Iris pigment epithelial cell (primary cell): ENCODE measurements at places on chromosomes 1 and 21.

GRCh38 chr1:156643778-156644092 lies 1.8 kb downstream of the BCAN start:
- no peak for DNase-seq

DNA sequence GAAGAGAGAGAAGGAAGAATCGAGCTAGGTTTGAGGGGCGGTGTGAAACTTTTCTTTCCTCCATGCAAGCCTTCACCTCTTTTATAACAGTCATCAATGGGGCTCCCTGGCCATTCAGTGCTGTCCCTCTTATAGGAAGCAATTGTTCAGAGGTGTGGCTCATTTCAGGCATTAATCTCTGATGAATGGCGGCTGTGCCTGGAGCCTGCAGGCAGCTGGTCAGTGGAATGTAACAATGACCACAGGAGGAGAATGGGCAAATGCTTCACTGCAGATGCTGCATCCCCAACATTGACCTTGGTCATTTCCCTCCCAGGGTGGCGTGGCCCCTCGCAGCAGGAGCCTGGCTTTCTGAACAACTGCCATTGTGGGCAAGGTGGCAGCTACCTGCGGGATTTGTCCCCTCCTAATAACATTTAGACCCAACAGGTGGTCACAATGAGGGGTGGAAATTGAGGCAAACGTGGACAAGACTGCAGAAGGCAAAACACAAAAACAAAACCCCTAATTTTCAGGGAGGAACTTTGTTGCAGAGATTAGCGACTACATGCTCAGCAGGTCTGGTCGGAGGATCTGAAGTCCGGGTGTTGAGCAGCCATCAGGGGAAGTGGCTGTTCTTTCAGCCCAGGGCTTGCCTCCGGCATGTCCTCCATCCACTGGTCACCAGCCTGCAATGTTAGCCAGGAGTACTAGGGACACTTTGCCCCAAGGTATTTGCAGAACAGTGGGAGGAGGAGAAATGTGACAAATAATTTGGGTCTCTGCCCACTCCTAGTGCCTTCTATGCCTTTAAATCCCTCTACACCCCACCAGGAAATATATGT lies 97.3 kb upstream of the PAXBP1 start:
- DNase-seq, result no peak

GRCh38 chr1:185735701-185736064 lies 1.5 kb downstream of the HMCN1 start:
- no peak for DNase-seq

DNA sequence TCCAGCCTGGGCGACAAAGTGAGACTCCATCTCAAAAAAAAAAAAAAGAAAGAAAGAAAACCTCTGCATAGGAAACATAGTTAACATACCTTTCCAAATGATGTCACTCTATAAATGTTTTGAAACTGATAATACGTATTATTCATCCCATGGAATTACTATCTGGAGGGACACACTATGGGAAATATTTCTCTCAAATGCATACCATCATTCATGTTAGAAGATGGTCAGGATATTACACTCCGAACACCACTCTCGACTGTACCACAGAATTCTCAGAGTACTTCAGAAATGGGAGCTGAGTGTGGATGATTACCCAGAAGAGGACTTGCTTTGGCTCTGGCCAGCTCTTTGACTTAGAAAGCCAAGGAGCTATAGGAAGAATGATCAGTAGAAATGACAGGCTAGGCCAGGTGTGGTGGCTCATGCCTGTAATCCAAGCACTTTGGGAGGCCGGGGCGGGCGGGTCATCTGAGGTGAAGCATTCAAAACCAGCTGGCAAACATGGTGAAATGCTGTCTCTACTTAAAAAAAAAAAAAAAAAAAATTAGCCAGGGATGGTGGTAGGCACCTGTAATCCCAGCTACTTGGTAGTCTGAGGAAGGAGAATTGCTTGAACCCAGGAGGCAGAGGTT lies 5.2 kb upstream of the LIN28A start:
- peak; percentile 69 for DNase-seq

DNA sequence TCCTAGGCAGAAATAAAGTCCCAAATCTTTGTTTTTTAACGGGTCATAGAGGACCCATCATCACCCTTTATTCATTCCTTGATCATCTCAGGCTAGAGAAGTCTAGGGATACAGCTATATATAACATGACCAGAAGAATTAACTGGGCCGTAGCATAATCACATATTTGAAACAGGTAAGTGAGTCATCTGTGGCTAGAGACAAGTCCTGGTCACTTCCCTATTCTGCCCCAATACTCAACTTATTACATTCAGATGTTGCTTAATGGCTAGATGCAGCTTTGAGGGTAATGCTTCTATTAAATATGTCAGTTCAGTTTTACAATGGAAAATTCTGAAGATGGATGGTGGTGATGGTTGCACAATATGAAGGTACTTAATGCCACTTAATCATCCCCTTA lies 47.0 kb downstream of the EXO1 start:
- DNase-seq, result no peak

DNA sequence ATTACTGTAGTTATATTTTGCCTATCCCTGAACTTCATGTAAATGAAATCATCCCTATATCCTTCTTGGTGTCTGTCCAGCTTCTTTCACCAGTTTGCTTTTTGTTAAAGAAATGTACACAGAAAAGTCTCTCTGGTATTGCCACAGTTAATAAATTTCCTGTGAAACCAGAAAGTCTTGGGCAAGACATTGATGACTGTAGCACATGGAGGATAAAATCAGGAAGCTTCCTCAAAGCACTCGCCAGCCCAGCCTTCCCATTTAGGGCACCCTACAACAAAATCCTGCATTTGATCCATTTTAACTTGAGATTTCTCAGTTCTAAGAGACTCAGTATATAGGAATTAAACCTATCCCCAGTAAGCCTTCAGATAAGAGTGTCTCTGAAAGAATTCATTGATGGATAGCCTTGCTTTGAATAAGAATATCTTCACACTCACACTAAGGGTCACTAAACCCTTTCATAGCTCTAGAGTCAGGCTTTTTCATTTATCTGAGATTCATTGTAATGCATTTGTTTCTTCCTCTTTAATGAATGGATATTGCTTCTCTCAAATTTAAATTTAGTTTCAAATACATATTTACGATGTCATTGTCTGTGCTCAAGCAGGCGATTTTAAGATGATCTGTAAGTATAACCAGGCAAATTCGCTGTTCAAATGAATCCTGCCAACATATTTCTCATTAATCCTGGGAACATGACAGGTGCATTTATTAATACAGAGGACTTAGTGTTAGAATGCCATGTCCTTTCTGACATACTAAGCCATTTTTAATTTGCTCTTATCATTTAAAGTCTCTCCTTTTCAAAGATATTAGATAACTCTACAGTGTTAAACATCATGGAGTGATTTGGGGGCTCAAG lies 153.1 kb downstream of the GRIK1 start:
- no peak for DNase-seq

DNA sequence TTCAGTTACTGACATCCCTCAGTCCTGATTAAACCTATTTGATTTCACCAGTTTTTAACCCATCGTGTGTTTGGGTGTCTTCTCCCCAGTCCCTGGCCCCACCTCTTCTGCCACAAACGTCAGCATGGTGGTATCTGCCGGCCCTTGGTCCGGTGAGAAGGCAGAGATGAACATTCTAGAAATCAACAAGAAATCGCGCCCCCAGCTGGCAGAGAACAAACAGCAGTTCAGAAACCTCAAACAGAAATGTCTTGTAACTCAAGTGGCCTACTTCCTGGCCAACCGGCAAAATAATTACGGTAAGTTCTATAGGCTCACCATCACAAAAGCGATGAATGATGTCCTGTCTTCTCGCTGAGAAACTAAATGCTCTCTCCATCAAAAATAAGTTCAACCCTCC lies 28.7 kb downstream of the NBPF3 start:
- peak; percentile 70 for DNase-seq

DNA sequence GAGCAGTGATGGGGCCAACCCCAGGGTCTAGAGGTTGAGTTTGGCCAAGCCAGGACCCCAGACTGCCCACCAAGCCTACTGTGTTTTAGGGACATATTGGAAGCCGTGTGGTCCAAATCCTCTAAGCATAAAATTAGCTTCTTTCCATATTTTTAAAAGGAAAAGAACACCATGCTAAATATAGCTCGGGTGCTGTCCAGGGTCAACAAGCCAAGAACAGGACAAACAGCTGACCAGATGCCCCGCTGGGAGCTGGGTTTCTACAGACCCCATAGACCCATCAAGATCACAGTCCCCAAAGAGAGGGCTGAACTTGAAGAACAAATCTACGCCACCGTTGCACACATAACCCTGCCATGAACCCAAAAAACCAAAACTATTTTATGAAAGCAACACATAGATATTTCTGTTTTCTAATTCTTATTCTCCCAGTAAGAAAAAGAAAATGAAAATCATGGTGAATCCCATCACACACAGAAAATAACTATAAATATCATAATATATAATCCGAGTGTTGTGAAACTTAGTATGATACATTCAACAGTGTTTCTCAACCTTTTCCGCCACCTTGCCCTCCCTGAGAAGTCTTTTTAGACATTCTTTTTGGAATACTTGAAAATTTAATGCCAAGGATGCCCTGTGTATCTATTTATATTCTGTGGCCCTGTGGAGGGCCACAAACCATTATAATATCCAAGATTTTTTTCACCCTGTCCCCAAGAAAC lies 36.2 kb upstream of the FHAD1 start:
- DNase-seq, result peak; percentile 51

DNA sequence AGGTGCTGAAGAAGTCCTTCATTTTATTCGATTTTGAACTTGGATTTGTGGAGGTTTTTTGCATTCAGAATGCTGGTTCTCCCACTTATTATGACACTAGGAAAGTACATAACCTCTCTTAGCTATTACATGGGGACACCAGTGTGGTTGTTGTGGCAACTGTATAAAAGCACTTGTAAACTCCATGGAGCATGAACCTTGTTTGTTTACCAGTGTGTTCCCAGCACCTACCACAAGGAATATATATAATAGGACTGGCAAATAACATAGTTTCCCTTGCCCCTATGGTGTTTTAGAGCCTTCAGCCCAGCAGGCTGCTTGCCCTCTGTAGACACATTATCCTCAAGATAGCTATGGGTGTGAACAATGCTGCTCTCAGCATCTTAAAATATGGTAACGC lies 43.1 kb downstream of the RASSF5 start:
- no peak for DNase-seq

GRCh38 chr21:21806711-21807597 lies 808.7 kb downstream of the NCAM2 start:
- peak; percentile 1 for DNase-seq
